ENCODE measurements at places on chromosomes 3 and 15.

DNA sequence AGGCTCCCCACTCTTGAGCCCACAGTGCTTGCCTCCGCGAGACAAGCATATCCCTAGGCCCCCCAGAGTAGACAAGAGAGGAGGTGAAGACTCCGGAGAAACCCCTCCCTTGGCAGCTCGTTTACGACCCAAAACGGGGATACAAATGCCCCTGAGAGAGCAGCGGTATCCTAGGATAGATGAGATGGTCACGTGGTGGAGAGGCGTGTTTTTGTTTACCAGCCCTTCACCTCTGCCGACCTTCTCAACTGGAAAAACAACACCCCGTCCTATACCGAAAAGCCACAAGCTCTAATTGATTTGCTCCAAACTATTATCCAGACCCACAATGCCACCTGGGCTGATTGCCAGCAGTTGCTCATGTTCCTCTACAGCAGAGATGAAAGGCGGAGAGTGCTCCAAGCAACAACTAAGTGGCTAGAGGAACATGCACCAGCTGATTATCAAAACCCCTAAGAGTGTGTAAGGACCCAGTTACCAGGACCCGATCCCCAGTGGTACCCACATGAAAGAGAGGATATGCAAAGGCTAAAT, 99.5 kb upstream of the OSBPL11 start:
- no peak for DNase-seq

- no peak for DNase-seq
Measured at GRCh38 chr15:65887565-65887964, 18.3 kb downstream of the RAB11A start.

- no peak for DNase-seq
Measured at GRCh38 chr3:37387462-37387861, 213.1 kb upstream of the LRRFIP2 start.

- DNase-seq, result no peak
Measured at GRCh38 chr3:115286529-115287197, 139.6 kb upstream of the ZBTB20 start.

DNA sequence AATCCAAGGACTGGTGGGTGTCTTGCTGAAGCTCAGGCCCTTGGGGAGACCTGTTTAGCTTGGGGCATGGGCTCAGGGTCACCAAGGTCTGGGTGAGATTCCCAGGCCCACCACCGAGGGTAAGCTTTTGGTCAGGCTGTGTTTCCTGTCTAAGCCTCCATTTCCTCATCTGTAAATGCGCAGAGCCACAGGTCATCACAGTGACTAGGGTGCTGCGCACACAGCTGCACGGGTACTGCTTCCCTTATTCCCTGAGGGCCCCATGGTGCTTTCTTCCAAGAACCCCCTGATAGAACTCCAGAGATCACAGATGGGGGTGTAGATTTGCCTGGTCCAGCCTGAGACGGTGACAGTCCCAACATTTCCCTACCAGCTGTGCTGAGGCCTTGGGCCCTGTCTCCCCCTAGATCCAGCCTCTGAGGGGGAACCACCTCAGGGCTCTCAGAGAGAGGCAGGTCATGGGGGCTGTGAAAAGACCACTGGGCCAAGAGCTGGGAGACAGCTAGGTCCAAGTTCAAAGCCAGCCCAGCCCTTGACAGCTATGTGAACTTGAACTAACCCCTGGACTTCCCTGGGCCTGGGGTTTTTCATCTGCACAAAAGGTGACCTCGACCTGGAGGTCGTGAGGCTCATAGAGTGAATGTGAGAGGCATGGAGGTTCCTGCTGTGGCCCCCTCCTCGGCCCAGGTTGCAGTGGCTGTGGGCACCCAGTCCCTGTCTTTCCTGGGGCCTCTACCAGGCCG, 60.7 kb downstream of the SEMA3G start:
- DNase-seq, result no peak

DNA sequence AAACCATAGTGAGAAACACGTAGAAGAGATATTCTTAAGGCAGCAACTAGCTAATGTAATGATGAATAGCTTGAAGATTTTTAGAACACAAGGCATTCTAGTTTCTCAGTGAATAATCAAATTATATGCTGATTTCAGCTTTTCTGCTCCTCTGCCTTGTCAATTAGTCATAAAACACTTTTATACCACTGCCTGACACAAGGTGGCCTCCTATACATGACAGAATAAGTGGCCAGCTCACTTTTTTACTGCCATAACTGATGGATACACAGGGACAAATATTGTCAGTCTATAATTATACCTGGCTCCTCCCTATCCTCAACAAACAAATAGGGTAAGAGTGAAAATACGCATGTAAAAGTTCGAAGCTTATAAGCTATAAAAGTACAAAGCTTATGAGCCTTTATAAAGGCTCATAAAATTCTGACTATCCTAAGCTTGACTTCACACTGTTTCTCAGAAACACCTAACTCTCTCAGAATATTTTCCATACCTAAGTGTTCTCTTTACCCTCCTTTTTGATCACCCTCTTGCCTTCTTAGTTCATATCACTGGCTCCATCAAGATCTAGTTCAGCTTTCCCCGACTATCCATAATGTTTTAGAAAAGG, 81.6 kb downstream of the HERC1 start:
- DNase-seq, result no peak

DNA sequence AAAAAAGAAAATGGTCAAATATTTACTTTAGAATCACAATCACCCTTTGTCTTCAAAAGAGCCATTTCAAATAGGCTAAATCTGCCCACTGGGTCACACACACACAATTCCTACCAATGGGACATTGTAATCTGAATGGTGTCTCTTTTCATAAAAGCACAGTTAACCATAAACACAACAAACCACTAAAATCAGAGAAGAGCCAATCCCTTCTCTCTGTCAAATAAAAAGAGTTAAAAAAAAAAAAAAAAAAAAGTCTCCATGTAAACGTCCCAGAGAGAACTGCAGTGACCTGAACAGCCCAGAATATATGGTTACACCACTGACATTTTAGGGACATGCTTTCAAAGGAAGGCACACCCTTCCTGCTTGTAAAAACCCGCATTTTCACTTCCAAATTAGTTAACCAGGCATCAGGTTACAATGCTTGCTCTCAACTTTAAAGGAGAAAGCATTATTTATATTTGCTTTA, 63.7 kb downstream of the PRICKLE2 start:
- DNase-seq, result no peak

DNA sequence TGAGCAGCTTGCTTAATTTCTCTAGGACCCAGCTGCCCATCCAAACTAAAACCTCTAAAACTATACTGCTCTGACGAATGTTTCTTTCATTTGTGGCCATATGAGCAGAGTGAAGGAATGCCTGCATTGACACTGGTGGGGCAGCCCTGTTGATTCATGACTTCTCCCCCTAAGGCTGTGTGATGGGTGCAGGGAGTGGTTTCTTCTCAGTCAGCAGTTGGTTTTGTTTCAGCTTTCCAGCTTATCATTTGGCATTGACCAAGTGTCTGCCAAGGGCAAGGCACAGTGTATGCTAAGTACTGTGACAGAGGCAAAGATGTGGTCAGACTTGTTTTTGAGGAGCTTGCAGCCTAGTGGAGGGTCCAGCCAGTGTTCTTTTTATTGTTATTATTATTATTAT, 4.7 kb downstream of the ABHD6 start:
- DNase-seq, result no peak
